GM23338 (cell line): ENCODE measurements at places on chromosomes 7 and 10. TPM values are rescaled to one million over a fixed set of nuclear protein-coding genes. Genes with fewer than 3 reads are reported as not detected.

Gene LIPK
- not detected in 2 replicates for polyA plus RNA-seq

Gene TRPV5
- polyA plus RNA-seq, result not detected in 2 replicates

Gene PPP1R9A
- polyA plus RNA-seq, result 9.3 and 10.6 TPM in 2 replicates

Gene EFCAB10
- 9.8 and 10.3 TPM in 2 replicates for polyA plus RNA-seq

Gene PROSER2
- 3.7 and 4.2 TPM in 2 replicates for polyA plus RNA-seq

Gene CNTNAP2
- polyA plus RNA-seq, result 43.9 and 61.3 TPM in 2 replicates

Gene GIMAP6
- polyA plus RNA-seq, result not detected in 2 replicates

Gene GPR158
- polyA plus RNA-seq, result 0.07 and 0.13 TPM in 2 replicates

Gene FIGNL1
- polyA plus RNA-seq, result 5.5 and 6.6 TPM in 2 replicates

Gene IDI2
- not detected in 2 replicates for polyA plus RNA-seq

Gene NRCAM
- 2.5 and 2.7 TPM in 2 replicates for polyA plus RNA-seq

Gene KCP
- polyA plus RNA-seq, result 0.99 and 1.1 TPM in 2 replicates

Gene PLEKHS1
- polyA plus RNA-seq, result not detected in 2 replicates

Gene INMT
- polyA plus RNA-seq, result 0.38 and 0.79 TPM in 2 replicates

Gene AGBL3
- 5.6 and 5.9 TPM in 2 replicates for polyA plus RNA-seq

Gene KRIT1
- polyA plus RNA-seq, result 49.6 and 51.2 TPM in 2 replicates

Gene UPK3BL2
- 0.87 and 0.99 TPM in 2 replicates for polyA plus RNA-seq

Gene NEURL1
- 0.71 and 0.82 TPM in 2 replicates for polyA plus RNA-seq

Gene CCT6A
- 497 and 505 TPM in 2 replicates for polyA plus RNA-seq

Gene CARD11
- polyA plus RNA-seq, result 17.7 and 19.0 TPM in 2 replicates

Gene AVPI1
- polyA plus RNA-seq, result 7.6 and 8.9 TPM in 2 replicates

Gene LIPJ
- polyA plus RNA-seq, result not detected in 2 replicates

Gene BMI1
- polyA plus RNA-seq, result 2.0 and 2.3 TPM in 2 replicates

Gene ABCA13
- polyA plus RNA-seq, result not detected in 2 replicates

Gene HEPACAM2
- not detected in 2 replicates for polyA plus RNA-seq

Gene PIP
- polyA plus RNA-seq, result not detected in 2 replicates

Gene SLC18A2
- polyA plus RNA-seq, result 4.3 TPM in 2 replicates

Gene EBLN1
- not detected in 2 replicates for polyA plus RNA-seq

Gene CABCOCO1
- polyA plus RNA-seq, result not detected in 2 replicates

Gene PNLIP
- polyA plus RNA-seq, result not detected in 2 replicates

Gene ZNF316
- 1.1 and 1.2 TPM in 2 replicates for polyA plus RNA-seq

Gene PRSS37
- polyA plus RNA-seq, result 0.23 and 0.58 TPM in 2 replicates
